ENCODE measurements at places on chromosomes 11 and 22.

- DNase-seq: no peak
Measured at GRCh38 chr11:64073542-64073941, 37.8 kb downstream of the FLRT1 start.

- DNase-seq: peak; percentile 85
Measured at GRCh38 chr11:124896071-124896750, 1.5 kb downstream of the ROBO4 start.

DNA sequence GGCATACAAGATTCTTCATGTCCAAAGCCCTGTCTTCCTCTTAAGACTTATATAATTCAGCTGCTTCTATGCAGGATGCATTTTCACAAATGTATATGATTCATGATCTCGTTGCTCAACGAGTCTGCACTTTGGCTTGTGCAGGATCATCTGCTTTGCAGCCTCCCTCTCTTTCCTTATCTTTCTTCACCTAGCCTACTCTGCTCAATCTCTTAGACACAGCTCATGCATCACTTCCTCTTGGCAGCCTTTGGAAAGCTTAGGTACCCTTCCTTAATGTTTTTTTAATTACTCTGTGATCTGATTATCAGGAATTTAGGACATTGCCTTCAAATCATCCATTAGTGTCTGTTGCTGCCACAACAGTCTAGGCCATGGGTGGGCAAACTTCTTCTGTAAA lies 673.8 kb downstream of the NELL1 start:
- DNase-seq: no peak

DNA sequence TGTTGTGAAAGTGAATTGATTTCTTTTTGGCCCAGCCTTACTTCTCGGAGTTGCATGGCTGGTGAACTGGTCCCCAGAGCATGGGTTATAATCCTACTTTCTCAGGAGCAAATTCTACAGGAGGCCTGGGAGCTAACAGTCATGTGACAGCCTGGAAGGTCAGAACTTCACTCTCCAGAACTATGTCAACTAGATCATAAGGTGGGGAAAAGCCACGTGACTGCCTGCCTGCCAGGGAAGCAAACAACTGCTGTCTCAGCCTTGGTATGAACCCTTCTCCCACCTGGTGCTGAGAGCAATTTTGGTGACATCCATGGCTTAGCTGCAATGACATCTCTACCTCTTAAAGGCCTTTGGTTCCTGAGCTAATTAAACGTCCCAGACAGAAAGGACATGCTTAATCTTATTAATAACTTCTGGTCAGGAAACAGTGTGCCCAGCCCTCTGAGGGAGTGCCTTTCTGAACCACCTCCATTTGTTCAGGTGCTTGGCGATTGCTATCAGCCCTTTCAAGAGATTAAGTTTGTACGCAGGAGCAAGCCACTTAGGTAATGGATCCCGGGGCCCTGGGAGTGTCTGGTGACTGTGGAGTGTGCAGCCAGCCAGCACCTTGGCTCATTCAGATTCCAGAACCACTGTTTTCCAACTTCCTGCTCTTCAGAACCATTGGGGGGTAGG lies 1.4 kb upstream of the CREB3L1 start:
- no peak for DNase-seq

DNA sequence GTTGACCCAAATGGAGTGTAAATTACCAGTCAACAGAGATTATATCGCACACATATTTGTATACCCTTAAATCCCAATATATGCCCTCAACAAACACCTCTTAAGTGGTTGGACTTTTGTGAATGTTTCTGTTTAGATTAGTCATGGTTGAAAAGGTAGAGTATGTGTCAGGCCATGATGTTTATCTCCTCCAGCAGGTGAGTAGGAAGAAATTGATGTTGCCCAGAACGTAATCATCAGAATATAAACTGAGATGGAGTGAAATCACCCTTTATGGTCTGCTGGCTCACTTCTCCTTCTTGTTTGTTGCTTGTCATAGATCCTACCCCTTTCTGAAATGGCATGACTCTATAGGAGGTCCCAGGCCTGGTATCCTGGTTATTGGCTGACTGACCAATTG lies 431.8 kb downstream of the ETS1 start:
- no peak for DNase-seq

- DNase-seq: no peak
Measured at GRCh38 chr11:123681030-123681429, 26.6 kb upstream of the SCN3B start.

DNA sequence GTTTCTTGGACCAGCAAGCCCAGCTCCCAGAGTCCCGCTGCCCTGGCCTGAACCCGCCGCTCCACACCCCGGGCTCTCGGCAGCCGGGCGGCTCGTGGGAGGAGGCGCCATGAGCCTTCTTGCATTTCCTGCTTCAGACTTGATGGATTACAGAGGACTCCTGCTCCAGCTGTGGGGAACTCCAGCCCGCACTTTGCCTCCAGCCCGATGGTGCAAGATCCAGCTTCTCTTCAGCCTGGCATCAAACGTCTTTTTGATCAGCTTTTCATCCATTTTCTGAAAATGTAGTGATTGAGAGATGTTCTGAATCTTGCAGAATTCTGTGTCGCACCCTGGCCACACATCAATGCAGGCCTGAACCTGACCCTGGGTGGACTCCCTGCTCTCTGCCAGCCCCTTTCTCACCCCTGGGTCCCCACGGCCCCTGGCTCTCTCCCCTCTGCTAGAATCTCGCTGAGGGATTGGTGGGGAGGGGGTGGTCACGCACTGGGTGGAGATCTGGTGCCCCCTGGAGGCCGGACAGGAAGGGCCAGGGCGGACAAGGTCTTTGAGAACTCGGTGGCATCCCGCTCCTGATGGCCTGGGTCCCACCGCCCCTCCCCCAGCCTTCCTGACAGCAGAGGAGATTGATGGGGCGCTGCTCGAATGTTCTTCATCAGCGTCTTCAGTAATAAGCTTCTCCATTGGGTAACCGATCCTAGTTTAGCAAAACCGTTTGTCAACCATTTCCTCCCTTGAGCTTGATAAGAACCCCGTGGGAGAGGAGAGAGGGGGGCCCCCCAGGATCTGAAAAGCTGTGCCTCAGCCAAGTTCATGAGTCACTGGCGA lies 12.1 kb upstream of the NFAM1 start:
- peak; percentile 88 for DNase-seq

DNA sequence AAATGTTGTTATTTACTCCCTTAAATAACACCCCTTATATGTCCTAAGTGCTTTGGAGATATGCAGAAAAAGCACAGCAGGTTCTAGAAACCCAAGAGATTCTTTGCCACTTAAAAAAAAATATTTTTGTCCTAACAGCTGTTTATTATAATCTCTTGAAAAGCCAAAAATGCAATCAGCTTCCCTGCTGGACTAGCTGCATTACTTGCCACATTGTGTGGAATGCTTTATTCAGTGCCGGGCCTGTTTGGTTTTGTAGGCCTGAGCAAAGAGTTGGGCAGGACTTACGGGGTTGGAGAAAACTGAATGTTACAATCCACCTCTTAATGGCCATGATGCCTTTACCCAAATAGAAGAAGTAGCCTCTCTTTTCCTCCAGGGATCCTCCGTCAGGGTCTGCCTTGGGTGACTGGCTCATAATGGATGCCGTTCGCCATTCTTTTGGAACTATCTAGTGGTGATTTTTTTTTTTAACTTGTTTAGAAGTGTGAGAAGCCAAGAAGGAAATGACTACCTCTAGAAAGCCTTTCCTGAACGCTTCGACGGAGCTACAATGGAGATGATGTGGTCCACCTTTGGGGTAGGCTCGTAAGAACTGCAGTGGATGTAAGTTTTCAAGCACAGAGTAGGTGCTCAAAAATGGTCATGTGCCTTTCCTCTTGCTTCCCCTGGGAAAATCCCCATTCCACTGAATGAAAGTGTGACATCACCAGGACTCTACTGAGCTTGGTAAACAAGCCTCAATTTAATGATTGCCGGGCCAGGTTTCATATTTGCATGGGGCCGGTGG lies 241.3 kb upstream of the NCAM1 start:
- DNase-seq: no peak

- no peak for DNase-seq
Measured at GRCh38 chr11:98003606-98004371, 1017.0 kb upstream of the CNTN5 start.

- no peak for DNase-seq
Measured at GRCh38 chr11:36628765-36629244, 30.8 kb upstream of the RAG2 start.

DNA sequence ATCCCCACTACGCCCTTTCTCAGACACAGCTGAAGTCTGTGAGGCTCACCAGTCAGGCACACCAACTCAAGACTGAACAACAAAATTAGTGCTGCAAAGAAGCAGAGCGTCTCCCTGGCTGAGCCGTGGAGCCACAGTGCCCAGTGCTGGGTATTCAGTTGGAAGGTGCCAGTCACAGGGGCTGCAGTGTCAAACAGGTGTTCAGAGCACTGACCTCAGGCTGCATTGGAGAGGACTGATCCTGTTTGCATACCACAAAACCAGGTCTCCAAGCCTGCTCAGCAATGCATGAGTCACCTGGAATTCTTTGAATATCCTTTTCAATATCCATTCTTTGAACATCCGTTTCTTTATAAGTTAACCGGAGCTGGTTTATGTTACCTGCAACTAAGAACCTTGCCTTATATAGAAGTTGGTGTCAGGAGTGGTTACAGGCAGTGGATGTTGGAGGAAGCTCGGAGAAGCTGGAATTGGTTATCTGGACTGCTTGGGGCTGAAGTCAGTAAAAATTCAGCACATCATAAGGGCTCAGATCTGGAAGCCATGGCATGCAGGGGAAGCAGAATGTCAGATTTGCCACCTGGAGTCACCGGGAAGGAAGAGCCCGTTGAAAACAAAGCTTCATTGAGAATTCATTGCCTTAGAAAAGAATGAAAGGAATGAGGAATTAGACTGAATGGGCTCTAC lies 30.3 kb downstream of the PDGFB start:
- peak; percentile 50 for DNase-seq
